DMS153 (cell line): ENCODE measurements at places on chromosomes 13 and 19.
A peak's percentile ranks its signal among the peaks of the same experiment; 100 is the strongest.

- no peak for DNase-seq
Measured at GRCh38 chr19:55537741-55538111, 793 bp upstream of the SBK2 start.

GRCh38 chr13:99058527-99059495, 80.9 kb upstream of the DOCK9 start:
- no peak for DNase-seq

GRCh38 chr19:30151081-30151480, 209.0 kb downstream of the URI1 start:
- no peak for DNase-seq

DNA sequence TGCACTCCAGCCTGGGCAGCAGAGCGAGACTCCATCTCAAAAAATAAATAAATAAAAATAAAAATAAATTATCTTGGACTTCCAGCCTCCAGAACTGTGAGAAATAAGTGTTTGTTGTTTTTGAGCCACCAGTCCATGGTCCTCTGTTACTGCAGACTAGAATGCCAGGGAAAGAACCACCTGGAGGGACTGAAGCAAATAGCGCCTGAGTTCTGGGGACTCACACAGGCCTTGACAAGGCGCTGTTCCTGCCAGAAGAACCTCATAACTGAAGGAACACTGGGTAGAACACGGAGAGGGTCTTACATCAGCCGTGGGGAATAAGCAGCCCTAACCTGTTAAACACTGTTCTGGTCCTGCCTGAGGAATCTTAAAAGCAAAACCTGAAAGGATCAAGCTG, 8.4 kb upstream of the LENG8 start:
- DNase-seq, result no peak

DNA sequence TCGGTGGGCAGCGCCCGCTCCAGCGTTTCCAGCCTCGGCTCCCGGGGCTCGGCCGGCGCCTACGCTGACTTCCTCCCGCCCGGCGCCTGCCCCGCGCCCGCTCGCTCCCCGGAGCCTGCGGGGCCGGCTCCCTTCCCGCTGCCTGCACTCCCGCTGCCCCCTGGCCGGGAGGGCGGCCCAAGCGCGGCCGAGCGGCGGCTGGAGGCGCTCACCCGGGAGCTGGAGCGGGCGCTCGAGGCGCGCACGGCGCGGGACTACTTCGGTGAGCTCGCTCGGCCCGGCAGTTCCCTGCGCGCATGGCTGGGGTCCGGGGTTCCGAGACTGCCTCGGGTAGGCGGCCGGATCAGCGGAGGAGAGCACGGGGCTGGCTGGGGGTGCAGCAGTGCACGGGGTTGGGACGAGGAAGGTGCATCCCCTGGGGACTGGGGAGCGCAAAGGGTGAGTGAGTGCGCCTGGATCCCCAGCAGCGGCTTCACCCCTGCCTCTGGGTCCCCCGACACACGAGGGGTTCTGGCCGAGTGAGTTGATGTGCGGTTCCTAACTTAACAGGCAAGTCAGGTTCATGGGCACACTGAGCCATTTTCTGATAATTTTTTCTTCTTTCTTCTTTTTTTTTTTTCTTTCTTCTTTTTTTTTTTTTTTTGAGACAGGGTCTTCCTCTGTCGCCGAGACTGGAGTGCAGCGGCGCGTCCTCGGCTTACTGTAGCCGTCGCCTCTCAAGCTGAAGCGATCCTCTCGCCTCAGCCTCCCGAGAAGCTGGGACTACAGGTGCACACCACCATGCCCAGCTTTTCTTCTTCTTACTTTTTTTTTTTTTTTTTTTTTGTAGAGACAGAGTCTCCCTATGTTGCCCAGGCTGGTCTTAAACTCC, 1.1 kb downstream of the WTIP start:
- DNase-seq, result no peak

DNA sequence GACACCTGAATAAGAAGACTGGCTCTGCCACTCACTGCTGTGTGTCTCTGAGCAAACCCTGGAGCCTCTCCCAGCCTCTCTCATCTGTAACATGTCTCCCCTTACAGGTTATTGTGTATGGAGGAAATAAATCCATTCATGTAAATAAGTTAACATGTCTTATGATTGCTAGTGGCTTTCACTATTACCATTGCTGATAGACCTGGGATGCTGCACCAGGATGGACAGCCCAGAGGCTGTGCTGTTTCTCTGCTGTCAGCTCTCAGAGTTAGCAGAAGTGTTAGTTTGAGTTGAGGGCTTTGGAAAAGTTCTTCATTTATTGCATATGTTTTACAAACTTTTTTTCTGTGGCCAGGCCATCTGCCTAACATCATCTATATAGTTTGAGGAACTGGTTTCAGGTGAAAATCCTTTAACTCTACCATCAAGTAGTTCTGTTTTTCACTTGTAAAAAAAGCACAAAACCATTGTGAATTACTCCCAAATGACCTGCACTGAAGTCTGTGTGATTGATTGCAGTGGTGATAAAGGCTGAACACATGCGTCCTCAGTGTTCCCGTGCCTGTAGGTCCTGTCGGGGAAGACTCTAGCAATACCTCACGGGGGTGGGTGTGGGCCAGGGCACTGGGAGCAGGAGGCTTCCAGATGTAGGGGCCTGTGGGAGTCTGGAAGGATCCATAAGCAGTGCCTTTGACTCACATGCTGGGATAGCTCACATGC, 24.6 kb downstream of the MPHOSPH8 start:
- no peak for DNase-seq

DNA sequence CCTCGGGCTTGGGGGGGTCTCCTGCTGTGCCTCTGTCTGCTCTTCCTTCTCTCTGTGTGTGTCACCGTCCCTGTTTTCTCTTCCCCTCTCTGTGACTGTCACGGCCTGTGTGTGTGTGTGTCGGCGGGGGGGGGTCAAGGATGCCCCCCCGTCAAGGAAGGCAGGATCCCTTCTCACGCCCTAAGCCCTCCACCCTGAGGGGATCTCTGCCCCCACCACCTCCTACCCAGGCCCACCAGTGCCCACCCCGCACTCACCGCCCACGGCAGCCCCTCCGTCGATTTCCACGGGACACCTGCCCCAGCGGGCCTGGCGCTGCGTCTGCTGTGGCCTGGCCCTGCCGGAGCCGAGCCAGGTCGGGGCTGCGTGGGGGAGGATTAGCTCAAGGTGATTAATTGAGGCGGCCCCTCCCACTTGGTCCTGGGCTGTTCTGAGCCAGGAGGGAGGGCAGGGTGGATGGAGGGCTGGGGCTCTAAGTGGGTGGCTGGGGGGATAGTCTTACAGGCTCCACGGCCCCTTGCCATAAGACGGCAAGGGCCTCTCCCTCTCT, at the start of gene RAX2:
Gene RAX2 (minus strand): TSS at position 323 of the 550 bp plus-strand sequence. CDS start 486 bp downstream, outside the sequence.
- DNase-seq, result no peak

- no peak for DNase-seq
Measured at GRCh38 chr13:46983881-46984280, 87.0 kb upstream of the HTR2A start.

DNA sequence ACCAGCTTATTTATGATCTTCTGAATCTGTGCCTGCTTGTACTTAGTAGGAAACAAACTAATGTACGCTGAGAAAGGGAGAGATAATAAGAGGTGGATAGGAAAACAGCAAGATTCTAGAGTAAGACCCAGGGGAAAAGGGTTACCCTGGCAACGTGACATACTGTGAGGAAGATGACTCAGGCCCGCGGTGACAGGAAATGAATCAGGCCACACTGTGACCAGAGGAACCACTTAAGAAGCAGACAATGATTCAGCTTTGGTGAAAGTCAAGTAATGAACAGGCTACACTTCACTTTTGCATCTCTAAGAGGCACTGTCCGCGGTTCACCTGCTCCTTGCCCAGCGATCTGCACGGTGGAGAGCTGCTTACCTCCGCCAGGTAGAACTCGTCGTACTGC, 158.2 kb downstream of the NALCN start:
- peak; percentile 75 for DNase-seq

DNA sequence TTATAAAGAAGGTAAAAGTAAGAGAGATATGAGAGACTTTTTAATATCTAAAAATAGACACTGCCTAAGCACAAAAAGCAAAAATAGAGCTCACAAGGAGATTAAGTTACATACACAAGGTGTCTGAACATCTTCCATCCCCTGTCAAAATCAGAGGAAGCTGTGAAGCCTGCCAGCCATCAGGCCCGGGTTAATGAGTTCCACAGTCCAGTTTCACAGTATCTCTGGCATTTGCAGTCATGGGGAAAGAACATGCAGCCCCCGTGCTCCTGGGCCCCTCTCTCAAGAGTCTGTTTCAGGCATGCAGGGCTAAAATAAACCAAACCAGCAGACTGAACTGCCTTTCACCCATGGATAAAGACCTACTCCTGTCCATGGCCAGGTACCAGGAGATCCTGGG, 79.2 kb downstream of the TBC1D4 start:
- no peak for DNase-seq

DNA sequence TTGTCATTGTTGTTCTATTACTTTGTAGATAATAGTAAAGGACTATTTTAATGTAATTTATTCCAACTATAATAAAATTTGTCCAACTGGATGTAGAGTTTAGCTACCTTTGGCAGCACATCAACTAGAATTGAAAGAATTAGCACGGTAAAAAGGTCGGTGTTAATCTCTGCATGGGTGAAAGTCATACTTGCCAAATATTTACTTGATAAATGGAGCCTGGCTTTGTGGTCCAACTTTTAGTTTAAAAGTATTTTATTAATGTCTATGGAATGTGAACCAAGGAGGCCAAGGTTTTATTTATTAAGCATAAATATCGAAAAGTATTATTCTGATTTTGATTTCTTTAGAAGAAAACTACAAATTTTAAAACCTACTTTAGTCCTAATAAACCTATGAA, 1389.0 kb downstream of the PCDH9 start:
- DNase-seq, result no peak

- DNase-seq, result no peak
Measured at GRCh38 chr13:76775088-76775740, 111.0 kb downstream of the KCTD12 start.

DNA sequence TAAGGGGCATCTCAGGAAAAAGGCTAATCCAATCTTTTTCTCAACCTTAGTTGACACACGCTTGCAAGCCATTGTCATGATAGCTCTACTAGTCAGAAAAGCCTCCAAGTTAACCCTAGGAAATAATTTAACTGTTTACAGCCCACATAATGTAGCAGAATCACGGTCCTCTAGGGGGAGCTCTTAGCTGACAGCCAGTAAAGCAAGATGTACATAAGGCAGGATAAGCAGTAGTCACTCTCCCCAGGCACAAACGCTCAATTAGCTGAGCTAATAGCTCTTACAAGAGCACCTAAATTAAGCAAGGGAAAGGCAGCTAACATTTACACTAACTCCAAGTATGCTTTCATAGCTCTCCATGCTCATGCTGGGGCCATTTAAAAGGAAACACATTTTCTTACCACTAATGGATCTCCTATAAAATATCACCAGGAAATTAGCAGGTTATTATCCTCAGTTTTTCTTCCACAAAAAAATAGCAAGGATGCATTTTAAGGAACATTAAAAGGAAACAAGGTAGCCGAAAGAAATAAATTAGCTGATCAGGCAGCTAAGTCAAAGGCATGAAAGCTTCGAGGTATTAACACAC, 33.7 kb upstream of the ZSCAN5A start:
- DNase-seq, result no peak

DNA sequence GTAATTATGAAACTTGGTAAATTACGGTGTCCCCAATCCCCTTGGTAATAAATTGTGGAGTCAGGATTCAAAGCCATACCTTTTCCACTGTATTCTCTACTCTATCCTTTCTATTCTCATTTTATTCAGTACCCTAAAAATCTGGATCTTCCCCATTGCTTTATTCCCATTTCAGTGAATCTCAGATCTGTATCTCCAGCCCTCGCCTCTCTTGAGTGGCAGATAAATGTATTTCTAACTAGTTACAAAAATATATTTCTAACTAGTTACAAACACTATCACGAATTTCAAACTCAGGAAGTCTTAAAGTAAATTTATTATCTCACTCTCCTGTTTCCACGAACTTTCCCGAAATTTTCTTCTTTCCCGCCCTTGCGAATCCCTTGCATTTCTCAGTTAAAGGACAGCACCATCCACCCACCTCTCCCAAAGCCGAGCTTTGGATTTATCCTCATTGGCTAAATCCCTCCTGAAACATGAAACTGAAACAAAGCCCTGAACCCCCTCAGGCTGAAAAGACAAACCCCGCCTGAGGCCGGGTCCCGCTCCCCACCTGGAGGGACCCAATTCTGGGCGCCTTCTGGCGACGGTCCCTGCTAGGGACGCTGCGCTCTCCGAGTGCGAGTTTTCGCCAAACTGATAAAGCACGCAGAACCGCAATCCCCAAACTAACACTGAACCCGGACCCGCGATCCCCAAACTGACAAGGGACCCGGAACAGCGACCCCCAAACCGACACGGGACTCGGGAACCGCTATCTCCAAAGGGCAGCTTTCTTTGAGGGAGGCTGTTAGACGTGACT, 164.3 kb upstream of the PABPC3 start:
- no peak for DNase-seq
